ENCODE measurements at places on chromosomes 5 and 9. TPM values are rescaled to one million over a fixed set of nuclear protein-coding genes. Genes with fewer than 3 reads are reported as not detected.

DNA sequence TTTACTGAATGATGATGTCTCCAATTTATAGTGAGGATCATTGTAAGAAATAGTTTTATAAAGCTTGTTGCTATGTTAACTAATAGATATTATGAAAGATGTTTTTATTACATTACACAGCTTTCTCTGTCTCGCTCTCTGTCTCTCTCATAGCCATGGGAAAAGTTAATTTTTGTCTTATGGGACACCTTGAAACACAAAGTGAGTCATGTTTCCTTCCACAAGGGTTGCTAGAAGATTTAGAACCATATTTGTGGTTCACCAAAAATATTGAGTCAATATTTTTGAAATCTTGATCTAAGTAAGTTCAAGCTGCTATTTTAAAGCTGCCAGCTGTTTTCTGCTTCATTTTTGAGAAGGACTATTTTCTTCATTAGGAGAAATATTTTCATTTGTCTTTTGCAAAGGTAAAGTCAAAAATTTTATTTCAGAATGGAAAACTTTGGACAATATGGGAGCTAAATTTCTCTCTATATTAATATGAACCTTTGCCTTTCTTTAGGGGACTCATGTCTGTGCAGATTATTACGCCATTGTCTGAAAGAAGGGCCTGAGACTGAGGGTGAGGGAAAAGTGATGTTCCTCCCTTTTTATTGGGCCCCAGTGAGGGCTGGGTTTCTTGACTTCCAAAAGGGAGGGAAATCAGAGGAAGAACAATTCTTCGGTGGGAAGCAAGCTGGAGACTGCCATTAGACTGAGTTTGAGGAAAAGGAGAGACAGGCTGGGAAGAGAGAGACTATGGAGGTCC is 87.9 kb upstream of the SLC24A2 start:
- no peak for DNase-seq

DNA sequence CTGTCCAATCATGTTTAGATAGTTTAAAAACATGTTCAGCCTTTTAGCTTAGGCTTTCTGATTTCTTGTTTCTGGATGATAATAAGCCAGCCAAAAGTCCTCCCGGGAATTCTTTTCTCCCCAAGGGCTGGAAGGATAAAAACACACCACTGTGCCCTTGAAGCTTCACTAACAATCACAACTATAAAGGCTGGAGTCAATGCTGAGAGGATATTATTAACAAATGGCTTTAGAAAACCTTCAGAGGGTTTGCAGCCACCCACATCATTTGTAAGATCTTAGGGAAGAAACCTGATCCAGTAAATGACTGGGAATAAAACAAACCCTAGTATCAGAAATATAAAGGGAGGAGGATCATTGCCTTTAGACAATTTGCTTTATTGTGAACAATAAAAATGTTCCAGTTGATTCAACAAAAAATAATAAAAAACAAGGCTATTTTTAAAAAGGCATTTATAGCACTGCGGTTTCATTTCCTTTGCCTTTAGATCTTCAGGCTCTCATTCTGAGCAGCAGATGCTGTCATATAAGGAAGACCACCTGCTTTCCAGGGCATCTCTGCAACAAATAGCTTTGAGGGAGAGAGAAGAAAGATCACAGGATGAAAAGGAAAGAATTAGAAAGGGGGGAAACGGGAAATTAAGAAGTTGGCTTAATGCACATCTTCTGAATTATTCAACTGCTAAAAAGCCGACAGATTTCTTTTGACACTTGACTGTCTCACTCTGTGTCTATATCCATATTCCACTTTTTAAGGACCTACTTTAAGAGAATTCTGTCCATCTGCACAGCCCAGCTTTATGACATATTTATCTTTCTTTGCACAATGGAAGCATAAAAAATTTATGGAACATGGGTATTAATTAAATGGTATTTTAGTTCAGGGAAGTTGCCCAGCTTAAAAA is 277.2 kb upstream of the SLC24A2 start:
- no peak for DNase-seq

DNA sequence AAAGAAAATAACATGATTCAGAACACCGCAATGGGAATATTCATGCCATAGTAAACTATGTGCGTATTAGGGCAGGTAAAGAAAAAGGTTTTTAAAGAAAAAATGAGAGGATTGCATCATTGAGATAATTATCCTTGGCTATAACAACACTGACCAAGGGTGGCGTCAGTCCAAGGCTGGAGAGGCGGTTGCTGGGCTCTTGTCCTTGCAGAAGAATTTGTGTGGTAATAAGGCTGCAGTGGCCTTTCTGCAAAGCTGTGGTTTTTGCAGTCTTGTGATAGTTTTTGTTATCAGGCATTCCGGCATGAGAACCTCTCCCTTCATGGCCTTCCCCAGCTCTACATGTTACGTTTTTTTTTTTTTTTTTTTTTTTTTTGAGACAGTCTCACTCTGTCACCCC is 14.0 kb downstream of the BOD1 start:
- DNase-seq, result no peak

GRCh38 chr5:166377756-166378155 is 1913.7 kb upstream of the WWC1 start:
- DNase-seq, result no peak

DNA sequence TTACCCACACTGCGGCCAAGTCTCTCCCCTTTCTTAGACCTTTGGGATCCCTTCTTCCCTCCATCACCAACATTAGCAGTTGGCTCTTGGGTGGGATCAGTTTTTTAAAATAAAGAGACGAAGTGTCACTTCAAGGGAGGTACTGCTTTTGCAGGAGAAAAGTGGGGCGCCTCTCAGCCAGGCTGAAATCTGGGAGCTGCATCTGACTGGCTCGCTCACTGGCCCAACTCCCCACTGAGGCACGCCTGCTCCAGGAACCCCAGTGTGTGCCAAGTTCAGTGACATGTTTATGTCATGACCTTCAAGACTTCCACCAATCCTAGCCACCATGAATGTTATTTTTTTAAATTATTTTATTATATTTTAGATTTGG is 130.5 kb downstream of the MVB12B start:
- no peak for DNase-seq

GRCh38 chr5:168728546-168729211 is 149.5 kb upstream of the PANK3 start:
- no peak for DNase-seq

DNA sequence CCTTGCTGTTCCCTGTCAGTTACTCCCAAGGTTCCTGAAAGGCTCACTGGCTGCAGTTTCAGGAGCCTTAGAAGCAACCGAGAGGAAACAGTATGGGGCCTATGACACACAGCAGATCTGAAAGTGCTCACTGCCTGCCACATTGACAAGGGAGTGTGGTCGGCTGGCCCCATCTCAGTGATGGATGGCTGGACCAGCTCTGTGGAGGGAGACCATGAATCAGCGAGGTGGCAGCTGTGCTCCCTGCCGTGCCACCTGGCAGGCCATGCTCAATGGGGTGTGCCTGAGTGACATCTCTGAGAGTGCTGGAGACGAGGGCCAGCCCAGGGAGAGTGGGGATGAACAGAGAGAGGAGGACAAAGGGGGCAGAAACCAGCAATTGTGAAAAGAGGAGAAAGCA is 49.1 kb downstream of the DOCK2 start:
- no peak for DNase-seq

DNA sequence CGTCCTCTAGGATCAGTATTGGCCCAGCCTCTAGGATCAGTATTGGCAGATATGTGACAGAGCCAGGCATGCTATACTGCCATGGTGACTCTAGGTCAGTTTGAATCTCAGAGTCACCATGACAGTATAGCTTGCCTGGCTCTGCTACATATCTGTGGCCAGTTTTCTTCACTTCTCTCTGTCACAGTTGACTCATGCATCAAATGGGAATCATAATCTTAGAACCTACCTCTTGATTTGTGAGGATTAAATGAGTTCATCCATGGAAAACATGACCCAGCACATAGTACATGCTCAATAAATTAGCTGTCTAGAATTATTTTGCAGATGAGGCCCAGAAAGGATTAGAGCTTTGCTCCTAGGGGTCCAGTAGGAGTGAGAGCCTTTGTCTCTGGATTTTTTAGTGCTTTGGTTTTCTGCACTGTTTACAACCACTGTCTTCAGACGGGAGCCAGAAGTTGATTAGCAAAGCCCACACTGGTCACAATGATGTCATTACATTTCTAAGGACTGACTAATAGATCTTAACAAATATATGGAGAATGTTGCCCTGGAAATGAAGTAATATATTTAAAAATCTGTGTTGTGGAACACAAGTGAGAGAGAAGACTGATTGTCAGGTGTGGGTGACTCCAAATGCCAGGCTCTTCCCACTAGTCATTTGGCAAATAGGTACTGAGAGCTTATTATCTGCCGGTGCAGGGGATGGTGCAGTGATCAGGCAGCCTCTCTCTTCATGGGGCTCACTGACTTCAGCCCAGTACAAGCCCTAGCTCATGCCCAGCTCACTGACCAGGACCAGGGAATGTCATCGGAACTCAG is 76.0 kb downstream of the COL15A1 start:
- DNase-seq, result no peak

DNA sequence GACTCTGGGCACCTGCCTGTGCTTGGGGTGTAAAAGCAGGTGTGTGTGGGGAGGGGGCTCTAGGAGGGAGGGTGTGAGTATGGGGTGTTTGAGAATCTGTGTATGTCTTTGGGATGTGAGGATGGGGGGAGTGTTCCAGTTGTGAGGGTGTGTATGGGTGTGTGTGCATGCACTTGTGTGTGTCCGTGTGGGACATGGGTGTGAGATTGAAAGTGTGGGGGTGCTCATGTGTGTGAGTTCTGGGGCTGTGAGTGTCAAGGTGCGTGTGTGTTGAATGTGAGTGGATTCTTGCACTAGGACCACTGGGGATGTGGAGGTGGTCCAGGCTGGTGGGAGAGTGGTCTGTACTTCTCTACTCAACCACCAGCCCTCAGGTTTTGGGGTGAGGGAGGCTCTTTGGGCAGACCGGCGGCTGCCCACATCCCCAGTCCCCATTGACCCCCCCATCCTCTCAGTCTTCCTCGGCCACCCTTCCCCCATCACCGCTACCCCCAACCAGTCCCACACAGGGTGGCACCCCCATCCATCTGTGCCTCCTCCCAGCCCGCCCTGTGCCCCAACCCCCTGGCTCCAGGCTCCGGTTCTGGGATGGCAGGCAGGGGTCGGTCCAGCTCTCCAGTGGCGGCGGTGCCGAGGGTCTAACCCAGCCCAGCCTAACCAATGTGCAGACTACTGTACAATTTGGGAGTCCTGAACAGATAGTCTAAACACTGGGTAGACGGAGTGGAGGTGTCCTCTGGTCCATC is 31.5 kb downstream of the GOLGA2 start:
- no peak for DNase-seq

RAD23B gene
- total RNA-seq, result 116 TPM

DNA sequence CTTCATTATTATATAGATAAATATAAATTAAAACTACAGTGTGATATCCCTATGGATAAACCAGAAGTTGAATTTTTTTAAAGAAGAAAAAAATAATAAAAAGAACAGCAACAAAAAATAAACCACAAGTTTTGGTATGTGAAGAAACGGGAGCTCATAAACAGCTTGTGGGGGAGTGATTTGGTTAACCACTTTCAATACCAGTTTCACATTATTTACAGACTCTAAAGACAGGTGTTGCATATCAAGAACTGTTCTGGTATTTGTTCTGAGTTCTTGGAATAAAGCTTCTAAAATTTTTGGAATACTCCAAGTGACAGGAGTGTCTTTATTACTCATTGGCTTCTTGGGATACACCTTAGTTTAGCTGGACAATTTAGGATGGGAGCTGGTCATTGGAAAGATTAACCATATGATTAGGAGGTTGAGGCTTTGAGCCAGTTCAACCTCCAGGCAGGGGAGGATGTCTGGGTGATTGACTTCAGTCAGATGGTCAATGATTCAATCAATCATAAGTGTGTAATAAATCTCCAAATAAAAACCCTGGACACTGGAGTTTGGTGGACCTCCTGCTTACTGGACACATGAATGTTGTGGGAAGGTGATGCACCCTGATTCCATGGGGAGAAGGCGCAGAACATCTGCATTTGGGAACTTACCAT is 2223.1 kb upstream of the C9orf72 start:
- no peak for DNase-seq

DNA sequence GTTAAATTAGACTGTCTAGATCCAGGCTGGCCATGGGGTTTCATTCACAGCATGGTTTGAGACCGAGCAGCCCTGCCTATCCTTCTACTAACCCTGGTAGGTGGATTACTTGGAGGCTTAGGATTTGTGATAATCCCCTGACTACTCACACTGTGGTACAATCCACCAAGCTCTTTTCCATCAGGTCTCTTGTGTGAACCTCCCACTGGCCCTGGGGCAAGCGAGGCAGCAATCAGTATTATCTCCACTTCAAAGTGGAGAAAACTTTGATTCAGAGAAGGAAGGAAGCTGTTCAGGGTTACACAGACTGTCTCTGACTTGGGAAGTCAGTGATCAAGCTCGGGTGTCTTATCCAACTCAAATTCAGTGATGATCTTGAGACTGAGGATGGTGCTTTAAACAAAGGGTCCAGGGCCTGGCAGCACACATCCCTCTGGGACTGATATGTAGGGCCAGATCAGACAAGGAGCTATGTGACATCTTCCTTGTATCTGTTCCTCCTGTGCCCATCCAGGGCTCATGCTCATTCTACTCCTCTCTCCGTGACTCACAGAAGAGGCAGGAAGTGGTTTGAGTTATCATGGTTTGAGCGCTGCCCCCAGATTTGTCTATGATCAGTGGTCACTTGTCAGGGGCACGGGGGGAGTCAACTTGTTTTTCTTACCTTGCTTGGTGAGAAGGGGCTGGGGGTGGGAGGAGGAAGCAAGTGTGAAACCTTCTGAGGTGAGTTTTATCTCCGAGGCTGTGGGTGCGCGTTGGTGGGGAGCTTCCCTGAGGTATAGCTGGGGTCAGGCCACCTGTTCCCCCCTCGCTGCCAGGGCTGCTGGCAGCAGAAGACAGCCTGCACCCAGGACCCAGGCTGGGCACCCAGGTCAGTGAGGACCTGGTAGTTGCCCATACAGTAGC is 48.6 kb downstream of the RGS3 start:
- no peak for DNase-seq

- DNase-seq, result no peak
These were observed 102.5 kb upstream of the SREK1 start for GRCh38 chr5:66041627-66042026.

DNA sequence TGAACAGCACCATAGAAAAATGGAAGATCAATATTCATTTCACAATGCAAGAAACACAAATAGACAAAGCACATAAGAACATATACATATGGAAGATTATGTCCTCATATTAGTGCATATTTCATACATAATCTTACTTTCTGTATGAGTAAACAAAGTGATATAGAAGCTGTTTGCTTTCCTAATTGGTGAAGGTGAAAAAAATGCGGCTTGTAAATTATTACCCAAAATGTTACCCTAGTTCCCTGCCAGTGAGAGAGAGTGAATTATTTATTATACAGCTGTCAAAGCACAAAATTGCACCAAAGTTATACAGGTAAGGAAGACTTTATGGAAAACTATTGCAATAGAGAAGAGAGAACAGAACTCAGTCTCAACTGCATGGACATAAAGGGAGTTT is 1485.0 kb upstream of the CDH9 start:
- no peak for DNase-seq

PIP5KL1 gene
- total RNA-seq, result 2.4 TPM

DNA sequence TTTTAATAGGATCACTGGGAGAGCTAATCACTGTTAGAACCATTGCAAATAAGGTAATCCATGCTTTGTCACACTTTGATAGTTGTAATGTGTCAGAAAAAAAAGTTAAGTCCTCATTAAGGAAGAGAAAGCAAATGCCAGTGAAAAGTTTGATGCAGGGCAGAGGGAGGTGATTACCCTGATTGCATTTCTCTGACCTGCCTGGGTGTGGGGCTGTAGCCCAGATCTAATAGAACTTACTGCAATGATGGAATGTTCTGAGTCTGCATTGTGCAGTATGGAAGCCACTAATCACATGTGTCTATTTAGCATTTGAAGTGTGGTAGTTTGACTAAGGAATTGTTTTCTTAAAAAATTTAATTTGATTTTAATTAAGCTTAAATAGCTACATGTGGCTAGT is 202.7 kb downstream of the ATP10B start:
- DNase-seq, result peak; percentile 9
